Right atrium auricular region (tissue), 2 donors: ENCODE measurements at places on chromosomes 12 and 14.

- no peak for DNase-seq
Measured at GRCh38 chr12:111964935-111965334, 48.0 kb downstream of the TMEM116 start.

DNA sequence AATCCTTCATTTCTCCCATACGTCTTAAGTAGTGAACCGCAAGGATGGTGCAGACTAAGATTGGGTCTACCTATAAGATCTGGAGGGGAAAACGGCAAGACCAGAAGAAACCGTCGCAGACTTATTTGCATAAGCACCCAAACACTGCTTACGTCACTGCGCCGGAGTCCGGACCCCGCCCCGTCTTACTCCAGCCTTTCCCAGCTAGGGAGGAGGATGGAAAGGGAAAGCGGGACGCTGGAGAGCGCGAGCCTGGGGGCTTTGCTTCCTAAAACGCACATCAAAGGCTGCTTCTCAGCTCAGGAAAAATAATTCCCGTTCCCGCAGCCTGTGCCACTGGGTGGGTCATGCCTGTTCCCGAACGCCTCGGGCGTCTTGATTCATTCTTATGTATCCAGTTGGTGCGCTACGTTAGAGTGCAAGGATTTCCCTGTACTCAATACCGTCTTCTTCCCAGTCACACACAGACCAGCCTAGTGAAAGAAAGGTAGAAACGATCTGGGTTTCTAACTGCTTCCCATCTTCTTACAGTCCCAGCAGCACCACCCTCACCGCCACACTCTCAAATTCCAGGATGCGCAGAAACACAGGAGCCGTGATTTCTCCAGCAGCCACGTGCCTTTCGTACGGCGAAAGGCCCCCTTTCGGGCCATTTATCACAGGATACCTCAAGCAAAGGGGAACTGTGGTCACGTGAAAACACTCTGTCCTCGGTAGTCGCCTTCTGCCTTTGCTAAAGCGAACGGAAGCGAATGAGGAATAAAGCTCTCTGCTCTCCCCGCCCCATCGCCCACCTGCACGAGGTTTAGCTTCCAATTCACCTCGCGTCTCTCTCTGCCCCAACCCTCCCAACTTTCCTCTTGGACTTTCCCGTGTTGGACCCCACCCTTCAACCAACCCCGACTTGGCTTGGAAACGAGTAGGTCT lies 1.1 kb downstream of the SLC6A15 start:
- DNase-seq, result no peak

DNA sequence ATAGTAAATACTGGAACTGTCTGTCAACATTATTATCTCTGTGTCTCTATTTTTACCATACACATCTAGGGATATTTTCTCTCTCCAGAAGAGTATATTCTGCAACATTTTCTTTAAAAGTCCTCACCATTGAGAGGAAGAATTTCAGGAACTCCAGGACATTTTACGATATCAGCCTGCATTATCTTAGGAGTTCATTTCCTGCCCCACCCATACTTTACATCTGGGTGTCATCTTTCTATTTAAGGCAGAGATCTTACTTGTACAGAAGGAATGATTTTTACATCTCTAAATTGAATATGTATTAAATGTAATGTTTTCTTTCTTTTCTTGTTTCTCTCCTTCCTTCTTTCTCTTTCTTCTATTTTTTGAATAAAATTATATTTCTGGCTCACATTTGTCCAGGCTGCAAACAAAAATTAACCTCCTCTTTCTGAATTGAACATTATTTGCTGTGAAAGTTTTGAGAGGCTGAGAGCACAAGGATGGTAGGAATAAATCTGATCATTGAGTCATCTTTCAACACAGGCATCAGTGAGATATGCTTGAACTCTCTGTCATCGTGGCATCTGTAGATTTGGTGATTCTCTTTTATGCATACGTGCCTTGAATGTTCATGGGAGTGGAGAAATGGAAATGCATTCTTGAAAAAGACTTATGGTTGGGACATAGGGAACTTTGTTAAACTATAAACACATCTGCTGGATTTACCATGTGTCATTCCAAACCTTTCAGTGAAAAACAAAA lies 753.6 kb downstream of the SLC16A7 start:
- no peak for DNase-seq

DNA sequence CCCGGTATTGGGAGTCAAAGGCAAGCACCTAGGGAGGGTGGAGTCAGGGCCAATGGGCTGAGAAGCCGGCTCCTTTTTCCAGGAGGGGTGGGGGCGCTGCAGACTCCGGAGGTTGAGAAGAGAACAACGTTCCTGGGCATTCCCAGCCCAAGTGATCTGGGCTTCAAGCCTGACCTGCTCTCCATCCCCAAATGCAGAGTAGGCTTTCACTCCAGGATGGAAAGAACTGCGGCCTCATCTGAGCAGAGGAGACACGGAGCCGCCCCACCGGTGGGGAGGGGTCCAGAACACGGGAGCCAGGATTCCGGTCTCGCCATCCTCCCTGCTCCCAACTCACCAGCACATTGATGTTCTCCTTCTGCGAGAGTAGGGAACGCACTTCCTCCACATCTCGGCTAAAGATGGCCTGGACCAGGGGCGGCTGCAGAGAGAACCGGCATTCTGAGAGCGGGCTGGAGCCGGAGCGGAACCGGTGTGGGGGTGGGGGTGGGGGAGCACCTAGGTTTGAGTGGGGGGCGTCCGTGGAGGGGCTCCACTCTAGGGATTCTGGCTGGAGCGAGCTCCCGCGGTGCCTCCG lies 605 bp downstream of the ANKRD52 start:
- no peak for DNase-seq
